ENCODE measurements at places on chromosomes 5 and 9. TPM values are rescaled to one million over a fixed set of nuclear protein-coding genes. Genes with fewer than 3 reads are reported as not detected.

GRCh38 chr5:65268525-65268924 is 213.2 kb downstream of the ADAMTS6 start:
- DNase-seq, result no peak

ROPN1L gene
- total RNA-seq, result not detected

DNA sequence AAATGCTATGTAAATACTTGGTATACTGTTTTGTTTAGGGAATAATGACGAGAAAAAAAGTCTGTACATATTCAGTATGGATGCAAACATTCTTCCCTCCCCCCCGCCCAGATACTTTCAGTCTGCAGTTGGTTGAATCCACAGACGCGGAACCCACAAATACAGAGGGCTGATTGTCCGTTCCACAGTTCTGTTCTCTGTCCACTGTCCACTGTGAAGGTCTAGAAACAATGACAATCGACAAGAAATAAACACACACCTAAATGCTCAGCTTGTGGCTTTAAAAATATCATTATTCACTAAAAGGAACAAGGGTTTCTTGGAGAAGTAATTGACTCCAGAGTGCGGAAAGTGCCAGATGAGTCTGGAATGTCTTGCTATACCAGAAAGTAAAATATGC is 109.1 kb downstream of the TMEM161B start:
- no peak for DNase-seq

MYO10 gene
- total RNA-seq, result 4.8 TPM

GFRA3 gene
- 1.4 TPM for total RNA-seq

TGFBI gene
- total RNA-seq, result 66.5 TPM

BARHL1 gene
- total RNA-seq, result not detected

SPATA31E1 gene
- total RNA-seq, result not detected

- DNase-seq, result peak; percentile 32
These were observed 6.3 kb downstream of the LHX3 start for GRCh38 chr9:136198605-136199083.

GRCh38 chr9:35696520-35697215 is 6.9 kb upstream of the TPM2 start:
- DNase-seq, result no peak

DNA sequence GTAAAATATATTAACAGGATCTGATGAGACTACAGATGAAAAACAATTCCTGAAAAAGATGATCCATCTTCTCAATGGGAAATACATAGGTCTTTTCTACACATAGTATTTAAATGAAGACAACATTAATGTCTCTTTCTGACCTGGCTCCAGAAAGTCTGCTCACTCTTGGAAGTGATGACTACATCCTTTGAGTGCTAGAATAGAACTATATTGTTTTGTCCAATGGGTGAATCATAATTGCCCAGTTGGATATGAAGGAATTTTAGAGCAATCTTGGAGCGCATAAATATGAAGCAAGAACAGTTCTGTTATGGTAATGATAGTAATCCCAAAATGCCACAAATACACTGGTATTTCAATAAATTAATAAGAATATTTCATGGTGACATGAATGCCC is 322.1 kb downstream of the DEPDC1B start:
- no peak for DNase-seq

- no peak for DNase-seq
These were observed 220.7 kb upstream of the MSX2 start for GRCh38 chr5:174503461-174504265.

BRD3OS gene
- total RNA-seq, result 6.2 TPM

- no peak for DNase-seq
These were observed 17.0 kb upstream of the MYO10 start for GRCh38 chr5:16952968-16953671.

- DNase-seq, result peak; percentile 57
These were observed 125.5 kb downstream of the OLFM1 start for GRCh38 chr9:135212961-135213360.

DMGDH gene
- 2.0 TPM for total RNA-seq

GRCh38 chr9:110815361-110815760 is 146.8 kb downstream of the MUSK start:
- DNase-seq, result no peak

GRCh38 chr9:121939643-121940042 is 153.5 kb downstream of the TTLL11 start:
- DNase-seq, result no peak

ELOVL7 gene
- 0.46 TPM for total RNA-seq

GRCh38 chr5:19496056-19496455 is 491.9 kb downstream of the CDH18 start:
- DNase-seq, result no peak

Data from Right ventricle myocardium inferior (tissue), 1 donor.